ENCODE measurements at places on chromosomes 16 and 17.

DNA sequence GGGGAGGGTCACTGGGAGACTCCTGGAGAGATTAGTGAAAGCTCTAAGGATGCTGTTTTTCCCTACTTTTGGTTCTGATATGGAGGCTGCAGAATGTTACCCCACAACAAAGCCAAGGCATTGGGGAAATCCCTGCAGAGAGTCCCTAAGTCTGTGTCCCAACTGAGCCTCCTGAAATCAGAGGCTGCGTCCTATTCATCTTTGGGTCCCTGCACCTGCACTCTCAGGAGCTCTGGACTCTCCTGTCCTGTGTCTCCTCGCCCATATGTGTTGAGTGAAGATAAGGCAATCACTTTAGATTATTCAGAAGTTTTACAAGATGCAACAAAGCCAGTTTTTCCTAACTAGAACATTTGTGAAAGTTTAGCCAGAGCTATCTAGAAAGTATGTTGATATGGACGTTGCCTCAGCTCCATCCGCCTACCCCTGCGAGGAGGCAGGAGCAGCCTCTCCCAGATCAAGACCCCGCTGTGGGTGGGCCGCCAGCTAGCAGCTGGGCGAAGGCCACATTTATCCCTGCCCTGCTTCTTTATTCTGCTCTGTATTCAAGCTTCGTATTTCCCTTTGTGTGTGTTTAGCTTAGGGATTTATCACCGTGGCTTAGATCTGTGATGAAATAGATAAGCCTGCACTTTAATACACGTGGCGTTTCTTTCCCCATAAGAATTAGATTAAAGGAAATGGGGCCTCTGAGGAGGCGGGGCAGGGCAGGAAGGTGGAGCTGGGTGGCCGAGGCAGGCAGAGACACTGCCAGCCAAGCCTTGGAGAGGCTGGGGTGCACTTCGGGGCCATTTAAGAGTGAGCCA is 37.4 kb downstream of the SHISA6 start:
- DNase-seq: no peak

- DNase-seq: no peak
These were observed 37.5 kb downstream of the AKAP10 start for GRCh38 chr17:19939993-19940721.

DNA sequence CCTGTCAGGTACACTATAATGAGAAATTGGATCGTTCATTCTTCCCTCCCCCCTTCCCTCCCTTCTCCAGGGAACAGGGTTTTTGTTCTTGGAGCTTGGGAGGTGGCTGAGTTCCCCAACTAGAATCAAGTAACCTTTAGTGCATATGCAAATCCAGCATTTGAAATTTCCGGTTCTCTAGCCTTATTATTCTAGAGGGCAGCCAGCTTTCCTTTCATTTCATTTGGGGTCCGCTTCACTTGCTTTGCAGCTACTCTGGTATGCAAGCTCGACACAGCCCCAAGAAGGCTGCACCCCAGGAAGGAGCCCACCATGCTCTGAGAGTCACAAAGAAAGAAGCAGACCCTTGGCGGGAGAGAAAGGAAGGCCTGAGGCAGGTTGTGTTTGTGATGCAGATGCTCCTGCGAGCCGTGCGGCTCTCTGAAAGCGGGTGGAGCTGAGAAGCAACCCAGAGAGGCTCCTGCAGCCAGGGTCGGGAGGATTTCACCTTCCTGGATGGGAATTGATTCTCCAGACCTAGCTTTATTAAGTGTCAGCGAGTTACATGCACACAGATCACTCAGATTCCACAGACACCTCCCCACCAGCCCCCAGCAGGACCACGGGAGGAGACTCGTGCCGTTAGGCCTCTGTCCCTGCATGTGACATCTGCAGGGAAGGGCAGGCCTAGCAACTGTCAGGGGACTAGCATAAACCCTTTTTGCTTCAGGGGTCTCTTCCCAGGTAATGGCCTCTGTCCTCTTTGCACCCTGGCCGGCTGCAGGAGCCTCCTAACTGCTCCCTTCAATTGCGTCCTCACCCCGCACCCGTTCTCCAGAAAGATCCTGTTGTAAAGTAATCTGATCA is 34.5 kb downstream of the PMM2 start:
- no peak for DNase-seq

- no peak for DNase-seq
These were observed 1.2 kb downstream of the CCDC137 start for GRCh38 chr17:81667754-81668153.

DNA sequence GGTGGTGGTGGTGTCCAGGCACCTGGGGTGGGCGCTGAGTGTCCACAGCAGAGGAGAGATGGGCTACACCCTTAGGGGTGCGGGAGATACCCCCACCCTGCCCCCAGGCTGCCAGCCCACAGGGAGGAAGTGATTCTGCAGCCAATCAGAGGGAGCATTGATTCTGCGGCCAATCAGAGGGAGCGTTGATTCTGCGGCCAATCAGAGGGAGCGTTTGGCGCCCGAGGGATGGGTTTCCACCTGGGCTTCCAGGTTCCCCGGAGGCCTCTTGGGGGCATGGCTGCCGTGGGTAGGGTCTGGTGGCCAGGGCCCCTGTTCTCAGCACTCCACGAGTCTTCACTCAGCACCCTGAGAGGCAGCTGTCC is 28.2 kb upstream of the ACSF3 start:
- DNase-seq: no peak

GRCh38 chr17:38762231-38762630 is 9.7 kb downstream of the PSMB3 start:
- no peak for DNase-seq

DNA sequence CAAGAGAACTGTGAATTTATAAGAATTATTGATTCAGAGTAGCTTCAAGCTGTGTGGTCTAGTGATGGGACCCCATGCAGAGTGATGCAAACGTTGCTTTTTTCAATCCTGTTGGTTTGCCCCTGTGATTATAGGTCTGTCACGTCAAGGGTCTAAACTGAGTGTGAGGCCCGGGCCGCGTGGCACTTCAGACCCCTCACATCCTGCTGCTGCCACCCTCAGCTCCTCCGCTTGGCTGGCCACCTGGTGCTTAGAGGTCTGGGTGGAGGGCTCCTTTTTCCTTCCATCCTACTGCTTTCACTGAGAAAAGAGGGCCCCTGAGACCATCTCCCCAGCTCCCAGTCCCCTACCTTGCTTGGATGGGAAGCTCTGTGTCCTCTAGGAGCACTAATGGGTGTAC is 12.0 kb downstream of the MYL4 start:
- no peak for DNase-seq

Measured in effector CD4-positive, alpha-beta T cell (primary cell).